ENCODE measurements at places on chromosomes 11 and 22.
A peak's percentile ranks its signal among the peaks of the same experiment; 100 is the strongest.

- peak; percentile 44 for ATAC-seq
Measured at GRCh38 chr22:31825513-31825912, 71.7 kb downstream of the DEPDC5 start.

GRCh38 chr11:128689591-128689947 lies 4.3 kb upstream of the FLI1 start:
- ATAC-seq: no peak

GRCh38 chr11:69116671-69117070 lies 39.1 kb upstream of the SMIM38 start:
- ATAC-seq: no peak

- ATAC-seq: peak; percentile 28
Measured at GRCh38 chr11:81211050-81211449, 1522.6 kb downstream of the FAM181B start.

- no peak for ATAC-seq
Measured at GRCh38 chr11:78370406-78371172, 47.0 kb downstream of the GAB2 start.

- ATAC-seq: no peak
Measured at GRCh38 chr22:36369004-36369921, 18.5 kb downstream of the MYH9 start.

- peak; percentile 69 for ATAC-seq
Measured at GRCh38 chr11:121634889-121635288, 182.1 kb upstream of the SORL1-AS1 start.

DNA sequence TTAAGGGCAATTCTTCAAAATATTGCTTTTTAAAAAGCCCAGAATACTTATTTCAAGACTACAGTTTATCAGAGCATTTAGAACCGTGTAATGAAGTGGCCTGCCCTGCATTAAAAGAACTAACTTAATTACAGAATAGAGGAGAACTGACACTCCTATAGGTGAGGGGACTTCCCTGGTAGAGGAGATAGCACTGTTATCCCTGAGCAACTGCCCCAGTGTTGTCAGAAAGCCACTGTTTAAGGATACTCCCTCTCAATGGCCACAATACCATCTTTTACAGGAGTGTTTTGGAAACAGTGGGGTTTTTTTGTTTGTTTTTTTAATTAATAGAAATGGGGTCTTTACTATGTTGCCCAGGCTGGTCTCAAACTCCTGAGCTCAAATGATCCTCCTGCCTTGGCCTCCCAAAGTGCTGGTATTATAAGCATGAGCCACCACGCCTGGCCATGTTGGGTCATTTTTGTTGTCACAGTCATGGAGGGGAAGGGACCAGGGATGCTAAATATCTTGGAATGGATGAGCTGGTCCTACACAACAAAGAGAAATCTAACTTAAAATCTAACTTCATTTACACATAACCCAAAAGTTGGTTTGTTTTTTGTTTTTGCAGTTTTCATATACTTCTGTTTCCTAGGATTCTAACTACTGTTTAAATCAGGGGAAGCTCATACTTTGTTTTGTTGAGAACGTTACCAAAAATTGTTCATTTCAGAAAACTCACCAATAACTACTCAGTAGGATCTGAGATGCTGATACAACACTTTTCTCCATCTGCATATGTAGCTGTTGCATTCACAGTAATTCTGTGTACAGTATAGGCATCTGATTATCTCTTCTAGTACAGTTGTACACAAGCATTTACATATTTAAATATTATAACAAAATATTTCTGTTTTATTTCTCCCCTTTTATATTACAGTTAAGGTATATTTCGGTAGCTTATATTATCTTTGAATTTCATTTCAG lies 8.1 kb downstream of the RPL27A start:
- no peak for ATAC-seq

DNA sequence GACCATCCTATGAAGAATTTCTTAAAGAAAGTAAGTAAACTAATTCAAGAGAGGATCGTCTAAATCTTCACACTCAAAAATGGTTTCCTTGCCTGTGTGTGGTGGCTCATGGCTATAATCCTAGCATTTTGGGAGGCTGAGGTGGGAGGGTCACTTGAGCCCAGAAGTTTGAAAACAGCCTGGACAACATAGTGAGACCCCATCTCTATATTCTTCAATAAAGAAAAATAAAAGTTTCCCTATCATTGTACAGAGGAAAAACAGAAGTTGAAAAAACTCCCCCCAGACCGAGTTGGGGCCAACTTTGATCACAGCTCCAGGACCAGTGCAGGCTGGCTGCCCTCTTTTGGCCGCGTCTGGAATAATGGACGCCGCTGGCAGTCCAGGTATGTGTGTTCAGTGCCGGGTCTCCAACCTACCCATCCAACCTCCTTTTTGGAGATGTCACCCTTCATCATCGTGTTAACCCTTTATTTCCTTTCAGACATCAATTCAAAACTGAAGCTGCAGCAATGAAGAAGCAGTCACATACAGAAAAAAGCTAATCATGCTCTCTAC lies 3.0 kb downstream of the RPS25 start:
- no peak for ATAC-seq

- ATAC-seq: no peak
Measured at GRCh38 chr11:45071232-45071631, 75.2 kb upstream of the PRDM11 start.
